PC-9 (cell line): ENCODE measurements at places on chromosomes 4 and X. TPM values are rescaled to one million over a fixed set of nuclear protein-coding genes. Genes with fewer than 3 reads are reported as not detected.

DNA sequence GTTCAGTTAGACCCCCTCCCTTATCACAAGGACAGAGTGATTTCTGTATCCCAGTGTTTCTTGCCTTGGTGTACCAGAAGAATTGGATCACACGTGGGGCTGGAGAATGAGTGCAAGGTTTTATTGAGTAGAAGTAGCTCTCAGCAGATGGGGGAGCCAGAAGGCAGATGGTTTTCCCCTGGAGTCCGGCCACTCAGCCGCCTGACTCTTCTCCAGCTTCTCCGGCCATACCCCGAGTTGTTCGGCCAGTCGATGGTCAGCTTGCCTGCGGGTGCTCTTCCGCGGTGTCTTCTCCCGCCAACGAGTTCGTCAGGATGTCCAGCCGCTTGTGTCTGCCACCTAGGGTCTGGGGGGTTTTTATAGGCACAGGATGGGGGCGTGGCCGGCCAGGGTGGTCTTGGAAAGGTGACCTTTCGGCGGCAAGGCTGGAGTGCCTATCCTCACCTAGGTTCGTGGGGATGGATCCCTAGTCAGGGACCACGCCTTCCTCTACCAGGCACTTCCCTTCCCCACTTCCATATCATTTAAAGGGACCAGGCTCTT lies 14.5 kb downstream of the GAB1 start:
- H3K4me1 ChIP-seq, result peaks cover 39% of the 10 kb centered on the region
- no peak overlapping the region for H3K4me3 ChIP-seq
- peak overlapping the region; percentile 68 for H3K27ac ChIP-seq
- H3K27me3 ChIP-seq, result no peaks in the 10 kb centered on the region

- no peak overlapping the region for H3K27ac ChIP-seq
- DNase-seq, result no peak
- H3K4me3 ChIP-seq, result no peak overlapping the region
- H3K36me3 ChIP-seq, result no peaks in the 10 kb centered on the region
Observed at GRCh38 chr4:47478804-47479203, 6.3 kb upstream of the ATP10D start.

DNA sequence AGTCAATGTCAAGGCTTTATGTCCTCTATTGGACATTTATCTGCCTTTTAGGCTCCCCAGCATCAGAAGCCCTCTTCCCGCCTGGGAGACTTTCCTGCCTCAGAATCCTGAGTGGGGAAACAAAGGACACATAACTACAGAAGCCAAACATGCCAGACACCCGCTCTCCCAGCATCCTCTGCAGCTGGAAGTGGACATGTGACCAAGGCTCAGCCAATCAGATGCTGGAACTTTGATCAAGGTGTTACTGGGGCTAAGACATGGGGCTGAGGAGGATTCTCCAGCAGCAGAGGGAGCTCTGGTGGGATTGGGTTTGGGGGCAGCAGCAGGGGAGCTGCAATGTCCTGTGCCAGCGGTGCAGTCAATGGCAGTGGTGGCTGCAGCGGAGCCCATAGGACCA lies 19.5 kb downstream of the SLC2A9 start:
- no peak overlapping the region for H3K27ac ChIP-seq
- peaks cover 25% of the 10 kb centered on the region for H3K4me1 ChIP-seq
- no peak for DNase-seq
- H3K27me3 ChIP-seq, result no peaks in the 10 kb centered on the region

DNA sequence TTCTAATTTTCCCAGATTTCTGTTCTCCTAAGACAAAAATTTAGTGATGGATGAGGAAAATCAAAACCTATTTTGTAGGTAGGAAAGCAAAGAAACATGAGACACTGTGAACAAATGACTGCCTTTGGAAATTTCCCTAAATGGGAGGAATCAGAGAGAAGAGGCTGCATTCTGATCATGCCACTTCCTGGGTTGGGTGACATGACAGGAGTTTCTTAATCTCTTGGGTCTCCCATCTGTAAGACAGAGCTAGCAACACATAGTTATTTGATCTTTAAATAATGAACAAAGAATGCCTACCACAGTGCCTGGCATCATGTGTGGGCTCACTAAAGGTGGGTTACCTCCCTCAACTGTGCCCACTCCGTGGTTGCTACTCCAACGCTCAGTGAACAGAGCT lies 57.1 kb downstream of the CCDC149 start:
- no peaks in the 10 kb centered on the region for H3K27me3 ChIP-seq
- H3K36me3 ChIP-seq, result no peaks in the 10 kb centered on the region
- no peak overlapping the region for H3K4me3 ChIP-seq
- H3K4me1 ChIP-seq, result peaks cover 16% of the 10 kb centered on the region

DNA sequence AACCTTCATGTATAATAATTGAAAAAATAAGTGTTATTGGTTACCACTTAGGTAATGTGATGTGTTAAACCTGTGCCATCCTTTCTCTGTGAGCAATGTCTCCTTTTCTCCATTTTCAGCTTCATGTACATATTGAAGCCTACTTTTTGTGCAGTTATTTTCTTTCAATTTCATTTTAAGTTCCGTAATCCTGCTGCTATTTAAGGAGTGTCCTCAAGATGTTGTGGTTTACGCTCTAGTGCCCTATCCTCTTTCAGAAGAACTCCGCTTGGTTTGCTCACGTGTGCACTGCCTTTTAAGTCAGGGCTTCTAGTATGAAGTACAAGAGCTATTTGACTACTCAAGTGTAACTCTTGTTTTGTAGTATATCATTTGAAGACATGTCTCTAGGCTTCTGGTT lies 2253.2 kb upstream of the TENM3 start:
- no peaks in the 10 kb centered on the region for H3K36me3 ChIP-seq
- H3K4me1 ChIP-seq, result no peaks in the 10 kb centered on the region
- no peak overlapping the region for H3K27ac ChIP-seq
- H3K4me3 ChIP-seq, result no peak overlapping the region
- no peaks in the 10 kb centered on the region for H3K27me3 ChIP-seq

DNA sequence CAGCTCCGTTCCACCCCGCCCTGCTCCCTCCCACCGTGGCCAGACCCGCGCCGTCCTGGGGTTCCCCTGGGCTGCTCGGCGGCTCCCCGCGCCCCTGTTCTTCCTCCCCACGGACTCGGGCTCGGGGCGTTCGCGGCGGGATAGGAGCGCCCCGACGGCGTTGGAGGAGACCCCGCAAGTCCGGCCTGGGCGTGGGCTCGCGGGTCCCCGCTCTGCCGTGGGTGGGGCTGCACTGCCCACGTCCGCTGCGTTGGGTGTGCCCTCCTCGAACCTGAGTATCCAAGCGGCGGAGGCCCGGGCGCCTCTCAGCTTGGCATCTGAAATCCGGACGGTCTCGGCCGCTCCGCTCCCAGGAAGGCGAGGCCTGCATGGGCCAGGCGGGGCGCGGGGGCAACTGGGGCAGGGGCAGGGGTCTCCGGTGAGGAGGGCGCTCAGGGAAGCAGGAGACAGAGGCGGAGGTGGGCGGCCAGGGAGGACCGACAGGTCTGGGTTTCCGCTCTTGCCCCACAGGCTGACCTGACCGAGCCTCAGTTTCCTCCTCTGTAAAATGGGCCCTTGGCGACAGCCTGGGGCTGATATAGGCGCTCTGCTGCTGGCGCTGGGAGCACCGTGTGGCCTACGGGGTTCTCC lies 12.0 kb upstream of the NAT8L start:
- no peak overlapping the region for H3K27ac ChIP-seq
- no peak overlapping the region for H3K4me3 ChIP-seq
- H3K4me1 ChIP-seq, result peaks cover 24% of the 10 kb centered on the region
- H3K27me3 ChIP-seq, result no peaks in the 10 kb centered on the region
- no peaks in the 10 kb centered on the region for H3K36me3 ChIP-seq
- no peak for DNase-seq

- no peaks in the 10 kb centered on the region for H3K27me3 ChIP-seq
- H3K27ac ChIP-seq, result no peak overlapping the region
- DNase-seq, result no peak
- H3K4me1 ChIP-seq, result no peaks in the 10 kb centered on the region
Observed at GRCh38 chr4:128565054-128565453, 244.4 kb upstream of the JADE1 start.

DNA sequence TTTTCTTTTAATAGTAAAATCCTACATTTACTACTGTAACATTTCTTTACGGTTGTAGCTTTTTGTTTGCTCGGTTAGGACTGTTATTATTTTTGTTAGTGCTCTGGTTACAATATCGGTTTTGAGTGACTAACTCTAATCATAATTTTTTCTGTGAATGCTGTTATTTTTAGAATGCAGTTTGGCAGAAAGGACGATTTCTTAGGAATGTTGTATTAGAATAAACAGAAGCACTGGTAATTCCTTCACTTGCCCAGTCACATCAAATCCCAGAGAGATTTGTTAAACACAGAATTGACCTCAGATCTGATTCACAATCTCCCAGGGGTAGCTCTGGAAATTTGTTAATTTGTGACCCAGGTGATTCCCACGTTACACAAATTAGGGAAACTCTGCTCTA lies 21.7 kb downstream of the DDIT4L start:
- H3K4me3 ChIP-seq, result no peak overlapping the region
- DNase-seq, result no peak
- no peak overlapping the region for H3K27ac ChIP-seq
- H3K36me3 ChIP-seq, result no peaks in the 10 kb centered on the region

DNA sequence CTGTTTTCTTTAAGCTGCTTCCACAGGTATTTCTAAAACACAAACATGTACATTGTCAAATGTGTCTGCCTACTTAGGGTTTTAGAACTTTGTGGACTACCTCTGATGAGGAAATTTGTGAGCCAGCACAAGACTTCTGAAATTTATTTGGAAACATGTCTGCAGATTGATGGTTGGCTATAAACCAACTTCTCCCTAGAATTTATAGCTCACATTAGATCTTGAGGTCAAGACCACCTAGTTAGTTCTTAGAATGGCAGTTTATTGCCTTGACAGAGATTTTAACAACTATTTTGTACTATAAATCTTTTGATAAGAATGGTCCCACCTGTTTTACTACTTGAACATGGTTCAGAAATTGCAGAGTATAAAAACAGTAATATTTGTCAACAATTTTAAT lies 72.7 kb upstream of the AADAT start:
- no peak overlapping the region for H3K27ac ChIP-seq
- DNase-seq, result no peak
- H3K27me3 ChIP-seq, result no peaks in the 10 kb centered on the region
- no peaks in the 10 kb centered on the region for H3K36me3 ChIP-seq
- H3K4me3 ChIP-seq, result no peak overlapping the region
- no peaks in the 10 kb centered on the region for H3K4me1 ChIP-seq

DNA sequence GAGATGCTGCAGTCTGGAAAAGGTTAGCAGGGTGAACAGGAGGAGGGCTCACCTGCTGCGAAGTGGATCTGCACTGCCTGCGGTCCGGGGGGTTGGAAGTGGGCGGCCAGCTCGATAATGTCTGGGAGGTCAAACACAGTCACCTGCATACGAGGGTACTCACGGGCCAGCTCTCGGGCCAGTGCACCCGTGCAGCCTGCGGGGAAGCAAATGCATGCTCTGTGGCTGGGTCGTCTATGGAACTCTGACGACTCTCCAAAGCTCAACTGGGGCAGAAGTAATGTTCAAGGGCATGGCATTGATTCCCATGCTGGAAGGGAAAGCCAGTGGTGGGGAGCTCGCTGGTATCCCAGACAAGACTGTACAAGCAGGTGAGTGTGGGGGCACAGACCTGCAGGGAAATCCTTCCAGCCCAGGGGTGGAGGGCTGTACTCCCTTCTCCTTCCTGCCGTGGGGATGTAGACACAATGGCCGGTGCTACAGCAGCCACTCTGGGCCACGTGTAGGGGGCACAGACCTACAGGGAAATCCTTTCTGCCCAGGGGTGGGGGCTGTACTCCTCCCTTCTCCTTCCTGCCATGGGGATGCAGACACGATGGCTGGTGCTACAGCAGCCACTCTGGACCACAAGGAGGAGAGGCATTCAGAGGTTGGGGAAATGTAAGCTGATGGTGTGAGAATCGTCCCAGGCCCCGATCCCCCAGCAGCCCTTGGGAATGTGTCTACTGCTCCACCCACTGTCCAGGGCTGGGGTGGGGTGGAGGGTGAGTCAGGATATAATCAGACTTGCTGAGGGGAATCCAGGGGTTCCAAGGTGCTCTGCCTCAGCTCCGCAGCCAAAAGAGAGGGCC lies 26.2 kb upstream of the SLC25A6 start:
- no peaks in the 10 kb centered on the region for H3K27me3 ChIP-seq
- no peak overlapping the region for H3K27ac ChIP-seq
- no peak overlapping the region for H3K4me3 ChIP-seq
- no peak for DNase-seq

DNA sequence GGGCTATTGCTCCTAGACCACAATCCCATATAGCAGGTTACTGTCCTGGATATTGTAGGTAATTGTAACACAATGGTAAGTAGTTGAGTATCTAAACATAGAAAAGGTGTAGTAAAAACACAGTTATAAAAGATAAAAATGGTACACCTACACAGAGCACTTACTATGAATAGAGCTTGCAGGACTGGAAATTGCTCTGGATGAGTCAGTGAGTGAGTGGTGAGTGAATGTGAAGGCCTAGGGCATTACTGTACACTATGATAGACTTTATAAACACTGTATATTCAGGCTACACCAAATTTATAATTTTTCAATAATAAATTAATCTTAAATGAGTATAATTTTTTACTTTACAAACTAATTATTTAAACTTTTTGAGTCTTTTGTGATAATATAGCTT lies 425.7 kb downstream of the PABPC4L start:
- no peak for DNase-seq
- no peaks in the 10 kb centered on the region for H3K27me3 ChIP-seq
- no peak overlapping the region for H3K27ac ChIP-seq
- H3K36me3 ChIP-seq, result no peaks in the 10 kb centered on the region

GRCh38 chr4:184824081-184824775 lies 1.5 kb downstream of the ACSL1 start:
- peaks cover 24% of the 10 kb centered on the region; the same call in 1 of the 2 replicates for H3K4me1 ChIP-seq
- peak overlapping the region; percentile 66 for H3K4me3 ChIP-seq
- no peaks in the 10 kb centered on the region for H3K27me3 ChIP-seq

- H3K4me3 ChIP-seq, result no peak overlapping the region
- H3K4me1 ChIP-seq, result peaks cover 41% of the 10 kb centered on the region
- DNase-seq, result no peak
- H3K27ac ChIP-seq, result peak overlapping the region; percentile 68
- no peaks in the 10 kb centered on the region for H3K27me3 ChIP-seq
Observed at GRCh38 chr4:153293742-153294057, 50.8 kb upstream of the MND1 start.

- no peak for DNase-seq
- no peaks in the 10 kb centered on the region for H3K36me3 ChIP-seq
- no peaks in the 10 kb centered on the region for H3K4me1 ChIP-seq
Observed at GRCh38 chr4:158200214-158200613, 10.1 kb upstream of the TMEM144 start.

GRCh38 chr4:38856524-38857337 lies at the start of gene TLR6:
TLR6 (minus strand) TSS chr4:38856817; CDS start chr4:38829473, 27,344 bp downstream.
- no peaks in the 10 kb centered on the region for H3K27me3 ChIP-seq
- H3K4me3 ChIP-seq, result peak within 1 kb of the TSS; percentile 25; the same call in 1 of the 2 replicates
- no peaks in the 10 kb centered on the region for H3K36me3 ChIP-seq
- peak; percentile 69 for DNase-seq
- H3K27ac ChIP-seq, result peak within 1 kb of the TSS; percentile 93
- H3K4me1 ChIP-seq, result peaks cover 26% of the 10 kb centered on the region

- no peak overlapping the region for H3K27ac ChIP-seq
- H3K36me3 ChIP-seq, result no peaks in the 10 kb centered on the region
- DNase-seq, result no peak
- H3K4me3 ChIP-seq, result no peak overlapping the region
- H3K27me3 ChIP-seq, result no peaks in the 10 kb centered on the region
- H3K4me1 ChIP-seq, result peaks cover 33% of the 10 kb centered on the region
Observed at GRCh38 chr4:88971536-88971935, 85.4 kb downstream of the FAM13A start.

- H3K4me1 ChIP-seq, result no peaks in the 10 kb centered on the region
- no peaks in the 10 kb centered on the region for H3K36me3 ChIP-seq
- no peak overlapping the region for H3K27ac ChIP-seq
- no peaks in the 10 kb centered on the region for H3K27me3 ChIP-seq
Observed at GRCh38 chrX:97907791-97908190, 1024.1 kb downstream of the RPA4 start.

Gene PABPC1L2A
- total RNA-seq, result not detected in 2 replicates

Gene PRSS12
- 9.6 and 11.3 TPM in 2 replicates for total RNA-seq

Gene SMIM31
- not detected in 2 replicates for total RNA-seq

Gene CPE
- 1.3 and 1.4 TPM in 2 replicates for total RNA-seq

Gene PRR32
- not detected in 2 replicates for total RNA-seq

Gene FAM149A
- total RNA-seq, result 0.26 and 0.80 TPM in 2 replicates

Gene GUCY1A1
- 0.17 and 0.43 TPM in 2 replicates for total RNA-seq

Gene TCP11X2
- not detected in 2 replicates for total RNA-seq

Gene LINC00632
- 0.20 and 0.46 TPM in 2 replicates for total RNA-seq
